Fibroblast of upper back skin (primary cell): ENCODE measurements at places on chromosomes 2 and 18.

GRCh38 chr2:171807119-171807518 is 86.9 kb downstream of the SLC25A12 start:
- peak; percentile 17 for DNase-seq

DNA sequence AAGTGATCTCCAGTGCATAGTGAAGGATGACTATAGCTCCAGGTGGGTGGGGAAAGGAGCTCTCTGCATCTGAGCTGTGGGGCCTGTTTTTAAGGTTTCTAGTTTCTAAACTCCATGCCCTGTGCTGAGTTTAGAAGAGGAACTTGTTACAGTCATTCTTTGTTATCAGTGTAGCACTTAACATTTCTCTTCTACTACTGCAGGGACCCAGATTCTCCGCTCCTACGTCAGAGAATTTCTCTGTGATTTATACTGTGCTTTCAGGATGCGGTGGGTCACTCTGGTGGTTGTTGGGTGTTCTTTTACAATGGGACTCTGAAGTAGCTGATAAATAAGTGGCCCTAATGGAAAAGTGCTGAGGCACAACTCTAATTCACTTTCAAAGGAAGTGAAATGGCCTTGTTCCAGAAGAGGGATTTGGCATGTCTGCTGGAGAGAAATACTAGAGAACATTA is 122.0 kb downstream of the WDSUB1 start:
- no peak for DNase-seq

GRCh38 chr18:3585656-3586509 is 135.9 kb downstream of the TGIF1 start:
- DNase-seq = peak; percentile 80

- no peak for DNase-seq
Measured at GRCh38 chr2:113137827-113138226, 10.4 kb downstream of the IL1RN start.

DNA sequence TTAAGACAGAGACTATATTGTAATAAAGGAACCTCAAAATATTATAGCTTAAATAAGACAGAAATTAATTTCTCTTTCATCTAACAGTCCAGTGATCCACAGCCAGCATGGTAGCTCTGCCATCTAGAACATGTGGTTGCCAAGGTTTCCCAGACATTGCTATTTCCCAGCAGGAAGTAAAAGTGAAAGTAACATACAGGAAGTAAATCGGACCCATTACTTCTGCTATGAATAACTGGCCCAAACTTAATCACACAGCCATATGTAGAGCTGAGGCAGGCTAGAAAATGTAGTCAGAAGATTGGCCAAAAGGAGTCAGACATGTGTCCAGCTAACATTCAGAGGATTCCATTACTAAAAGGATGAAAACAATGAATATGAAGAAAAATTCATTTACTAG is 71.0 kb downstream of the NOL4 start:
- peak; percentile 20 for DNase-seq

- peak; percentile 74 for DNase-seq
Measured at GRCh38 chr2:39567507-39567906, 98.2 kb upstream of the TMEM178A start.

- DNase-seq = no peak
Measured at GRCh38 chr18:63004466-63005089, 289.2 kb downstream of the PHLPP1 start.

DNA sequence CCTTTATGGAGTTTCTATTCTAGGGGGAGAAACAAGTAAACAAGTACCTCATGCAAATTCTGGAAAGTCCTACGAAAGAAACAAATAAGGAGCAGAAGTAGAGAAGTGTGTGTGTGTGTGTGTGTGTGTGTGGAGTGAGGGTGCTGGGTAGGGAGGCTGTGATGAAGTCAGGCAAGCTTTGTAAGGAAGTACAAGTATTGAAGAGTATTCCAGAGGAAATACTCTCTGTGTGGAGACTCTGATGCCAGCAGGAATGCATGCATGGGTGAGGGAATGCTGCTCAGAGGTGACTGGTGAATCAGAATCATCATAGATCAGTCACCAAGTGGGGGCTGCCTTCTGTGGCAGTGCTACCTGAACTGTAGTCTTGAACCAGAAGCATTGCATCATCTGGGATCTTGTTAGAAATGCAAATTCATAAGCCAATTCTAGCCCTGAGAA is 34.5 kb downstream of the SLC4A3 start:
- peak; percentile 56 for DNase-seq

DNA sequence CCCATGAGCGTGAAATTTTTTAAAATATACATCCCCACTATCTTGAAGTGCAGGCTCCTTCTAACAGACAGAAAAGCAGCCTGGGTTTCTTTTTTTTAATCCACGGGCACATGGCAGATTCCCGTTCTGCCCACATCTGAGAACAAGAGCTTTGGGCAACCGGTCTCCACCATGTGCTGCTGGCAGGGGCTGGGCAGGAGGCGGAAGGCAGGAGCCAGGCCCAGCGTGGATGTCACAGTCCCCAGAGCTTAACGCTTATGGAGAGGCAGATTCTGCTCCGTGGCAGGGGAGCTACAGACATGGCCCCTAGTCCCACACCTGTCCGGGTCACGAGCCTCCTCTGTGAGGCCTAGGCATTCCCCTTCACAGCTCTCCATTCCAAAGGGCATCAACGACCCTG is 503.0 kb upstream of the MYT1L start:
- no peak for DNase-seq

DNA sequence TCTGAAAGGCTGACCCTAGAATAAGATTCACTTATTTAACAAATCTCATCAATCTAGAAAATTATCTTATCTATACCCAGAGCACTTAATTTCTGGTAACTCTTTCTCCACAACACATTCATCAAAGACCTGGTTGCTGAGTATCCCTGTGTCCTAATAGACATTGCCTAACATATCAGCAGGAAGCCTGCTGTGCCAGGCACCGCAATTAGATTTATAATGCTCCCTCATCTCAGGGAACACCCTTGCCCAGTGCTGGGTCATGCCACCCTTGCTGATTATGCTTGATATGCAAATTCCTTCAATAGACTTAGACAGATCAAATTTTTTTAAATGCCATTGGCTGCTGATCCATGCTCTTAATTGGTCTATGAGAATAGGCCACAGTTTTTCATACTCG is 3.8 kb downstream of the DSG1 start:
- DNase-seq = no peak

GRCh38 chr2:143001501-143001900 is 124.0 kb downstream of the KYNU start:
- no peak for DNase-seq

DNA sequence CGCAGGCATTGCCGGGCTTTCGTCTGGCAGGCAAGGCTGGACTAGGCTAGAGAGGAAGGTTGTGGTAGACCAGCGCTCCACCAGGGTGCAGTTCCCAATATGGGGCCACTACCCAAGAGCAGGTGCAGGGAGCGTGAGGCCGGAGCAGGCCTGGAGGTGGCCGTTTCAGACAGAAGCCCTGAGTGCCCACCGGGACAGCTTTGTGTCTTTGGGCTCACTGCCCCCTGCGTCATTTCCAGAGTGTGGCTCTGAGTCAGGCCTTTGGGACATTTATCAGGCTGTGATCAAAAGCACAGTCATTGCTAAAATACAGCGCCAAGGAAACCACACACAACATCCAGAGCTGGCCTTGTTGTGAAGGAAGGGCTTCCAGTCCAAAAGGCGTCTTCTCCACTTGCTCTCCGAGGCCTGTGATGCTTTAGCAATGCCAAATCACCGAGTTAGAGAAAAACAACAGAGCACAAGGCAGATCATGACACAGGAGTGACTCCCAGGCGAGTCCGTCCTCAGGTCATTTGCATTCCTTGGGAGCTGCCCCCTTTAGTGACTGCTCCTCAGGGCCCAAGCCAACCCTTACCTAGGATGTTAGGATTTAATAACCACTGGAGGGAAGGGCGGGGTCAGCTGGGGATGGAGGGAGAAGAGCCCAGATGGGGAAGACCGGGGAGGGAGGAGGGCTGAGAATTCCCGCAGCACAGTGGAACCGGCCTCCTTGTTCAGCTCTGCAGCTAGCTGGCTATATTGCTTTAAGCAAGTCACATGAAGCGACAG is 42.3 kb downstream of the RFX8 start:
- DNase-seq = peak; percentile 29

DNA sequence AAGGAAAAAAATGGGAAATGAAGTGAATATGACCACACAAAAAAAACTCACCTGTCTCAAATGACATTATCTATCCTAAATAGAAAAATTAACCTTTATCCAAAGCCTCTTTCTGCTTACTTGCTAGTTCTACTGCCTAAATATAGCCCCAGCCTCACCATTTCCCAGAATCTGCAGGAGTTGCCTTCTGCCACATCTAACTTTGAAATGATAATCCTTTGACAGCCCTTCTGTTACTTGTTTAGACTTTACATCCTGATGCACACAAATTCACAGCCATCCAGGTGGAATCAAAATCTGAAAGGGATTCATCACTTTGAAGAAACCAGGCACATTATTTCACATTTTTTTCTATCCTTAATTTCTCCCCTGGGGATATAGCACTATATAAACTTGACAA is 1356.2 kb upstream of the NXPH2 start:
- no peak for DNase-seq
